ENCODE measurements at places on chromosomes 1 and 21.

- peak; percentile 59 for DNase-seq
Measured at GRCh38 chr1:80217377-80217986, 1211.0 kb upstream of the ADGRL4 start.

- DNase-seq = no peak
Measured at GRCh38 chr1:2299131-2299627, 71.1 kb downstream of the SKI start.

- DNase-seq = no peak
Measured at GRCh38 chr1:228510803-228511413, 23.7 kb downstream of the RNF187 start.

DNA sequence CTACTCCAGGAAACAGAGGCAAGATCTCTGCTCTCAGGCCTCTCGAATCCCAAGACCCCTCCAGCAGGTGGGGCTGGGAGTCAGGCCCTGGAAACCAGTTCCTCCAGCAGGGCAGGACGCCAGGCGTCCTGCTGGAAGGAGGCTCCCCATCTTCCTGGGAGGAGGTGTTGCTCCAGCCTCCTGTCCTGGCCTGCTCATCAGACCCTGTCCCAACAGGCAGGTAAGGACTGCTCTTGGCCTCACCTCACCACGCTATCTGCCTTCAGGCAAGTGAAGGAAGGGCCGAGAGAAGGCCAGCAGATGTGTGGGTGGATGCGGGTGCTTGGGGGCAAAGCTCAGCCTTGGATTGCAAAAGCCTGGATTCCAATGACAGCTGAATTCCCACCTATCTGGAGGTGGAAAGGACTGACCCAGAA lies 82.9 kb downstream of the SSBP3 start:
- no peak for DNase-seq

GRCh38 chr1:23420778-23421177 lies 3.8 kb downstream of the TCEA3 start:
- DNase-seq = no peak

GRCh38 chr1:178953034-178953433 lies 72.7 kb upstream of the FAM20B start:
- no peak for DNase-seq

GRCh38 chr1:6298940-6299465 lies 38.1 kb upstream of the GPR153 start:
- no peak for DNase-seq

DNA sequence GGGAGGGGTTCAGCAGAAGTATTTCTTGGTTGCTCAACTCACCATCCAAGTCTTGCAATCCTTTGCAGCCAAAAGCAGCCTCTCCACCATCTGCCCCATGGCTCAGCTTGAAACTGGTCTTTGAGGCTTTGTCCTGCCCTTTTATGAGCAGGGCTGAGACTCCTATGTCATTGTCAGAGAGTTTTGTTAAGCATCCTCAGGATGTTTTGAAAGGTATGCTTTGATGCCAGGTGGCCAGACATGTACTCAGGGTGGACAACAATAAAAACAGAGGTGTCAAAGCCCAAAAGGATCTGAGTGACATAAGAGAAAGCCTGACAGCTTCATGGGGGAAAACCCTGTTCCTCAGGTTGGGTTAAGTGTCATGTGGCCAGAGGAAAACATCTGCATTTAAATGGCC lies 310.5 kb downstream of the PRDM2 start:
- DNase-seq = no peak

DNA sequence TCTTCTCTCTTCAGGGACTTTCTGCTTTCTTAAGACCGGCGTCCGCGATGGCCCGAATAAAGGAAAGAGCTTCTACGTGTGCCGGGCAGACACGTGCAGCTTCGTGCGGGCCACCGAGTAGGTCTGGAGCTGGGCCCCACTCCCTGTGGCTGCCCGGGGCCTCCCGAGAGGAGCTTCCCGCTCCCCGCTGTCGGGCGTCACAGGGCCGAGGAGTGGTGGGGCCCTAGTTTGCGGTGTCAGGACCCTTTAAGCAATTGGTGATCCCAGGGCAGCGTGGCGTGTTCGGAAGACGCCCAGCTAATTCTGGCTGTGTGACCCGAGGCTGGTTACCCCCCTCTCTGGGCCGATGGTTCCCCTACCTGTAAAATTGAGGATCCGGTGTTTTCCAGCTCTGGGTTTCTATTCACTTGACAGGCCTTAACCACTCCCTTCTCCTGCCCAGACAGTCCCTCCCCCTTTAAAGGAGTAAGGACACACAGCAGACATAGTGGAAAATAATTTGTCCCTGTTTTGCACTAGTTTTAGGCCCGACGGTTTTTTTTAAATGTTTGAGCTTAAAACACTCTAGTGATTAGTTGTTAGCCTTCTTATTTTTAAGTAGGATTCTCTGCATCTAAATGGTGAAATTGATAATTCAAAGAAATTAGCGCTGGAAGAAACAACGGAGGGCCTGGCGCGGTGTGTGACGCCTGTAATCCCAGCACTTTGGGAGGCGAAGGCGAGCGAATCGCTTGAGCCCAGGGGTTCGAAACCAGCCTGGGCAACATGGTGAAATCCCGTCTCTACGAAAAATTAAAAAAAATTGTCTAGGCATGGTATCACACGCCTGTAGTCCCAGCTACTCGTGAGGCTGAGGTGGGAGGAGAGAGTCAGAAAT lies 553 bp downstream of the TTF2 start:
- DNase-seq = peak; percentile 12

- DNase-seq = no peak
Measured at GRCh38 chr1:92805216-92805615, 20.3 kb upstream of the EVI5 start.

GRCh38 chr1:16677552-16678431 lies 11.0 kb upstream of the RNU1-3 start:
- DNase-seq = peak; percentile 58

DNA sequence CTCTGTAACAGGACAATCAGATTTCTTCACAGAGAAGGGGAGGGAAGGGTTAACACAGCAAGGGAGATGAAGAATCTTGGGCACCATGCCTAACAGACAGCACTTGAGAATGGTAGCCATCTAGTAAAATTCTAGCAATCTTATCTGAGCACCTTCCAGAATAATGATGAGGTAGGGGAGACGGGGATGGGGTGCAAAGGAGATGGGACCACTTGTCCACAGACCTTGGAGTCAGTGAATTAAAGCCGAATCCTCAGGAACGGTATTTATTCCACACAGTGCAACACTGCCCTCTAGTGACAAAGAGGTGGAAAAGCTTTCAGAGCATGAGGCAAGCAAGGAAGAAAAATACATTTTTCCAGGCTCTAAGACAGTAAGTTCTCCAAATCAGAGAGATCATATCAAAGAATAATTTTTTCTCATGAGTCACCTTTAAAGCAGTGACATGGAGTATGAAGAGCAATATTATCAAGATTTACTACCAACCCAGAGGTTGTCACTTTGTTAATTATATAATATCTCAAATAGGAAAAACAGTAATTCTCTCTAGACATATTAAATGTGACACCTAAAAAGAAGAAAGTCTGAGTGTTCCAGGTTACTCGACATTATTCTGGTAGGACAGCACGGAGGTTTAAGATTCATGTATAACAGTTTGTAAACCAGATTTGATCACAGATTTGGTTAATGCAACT lies 43.3 kb upstream of the LPAR3 start:
- peak; percentile 43 for DNase-seq

DNA sequence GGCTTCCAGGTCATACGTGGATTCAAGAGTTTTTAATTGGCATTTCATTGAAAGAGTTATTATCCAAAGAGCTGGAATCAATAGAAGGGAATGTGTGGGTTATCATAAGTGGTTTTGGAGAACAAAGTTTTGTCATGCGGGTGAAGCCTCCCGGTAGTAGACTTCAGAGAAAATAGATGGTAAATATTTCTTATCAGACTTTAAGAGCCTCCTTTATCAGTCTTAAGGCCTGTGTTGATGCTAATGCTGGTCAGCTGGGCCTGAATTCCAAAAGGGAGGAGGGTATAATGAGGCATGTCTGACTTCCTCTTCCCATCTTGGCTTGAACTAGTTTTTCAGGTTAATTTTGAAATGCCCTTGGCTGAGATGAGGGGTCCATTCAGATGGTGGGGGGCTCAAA lies 89.7 kb downstream of the ITSN1 start:
- no peak for DNase-seq

- no peak for DNase-seq
Measured at GRCh38 chr21:37647781-37648180, 268.5 kb downstream of the KCNJ6 start.

- DNase-seq = no peak
Measured at GRCh38 chr1:224761245-224761644, 145.1 kb downstream of the CNIH3 start.

DNA sequence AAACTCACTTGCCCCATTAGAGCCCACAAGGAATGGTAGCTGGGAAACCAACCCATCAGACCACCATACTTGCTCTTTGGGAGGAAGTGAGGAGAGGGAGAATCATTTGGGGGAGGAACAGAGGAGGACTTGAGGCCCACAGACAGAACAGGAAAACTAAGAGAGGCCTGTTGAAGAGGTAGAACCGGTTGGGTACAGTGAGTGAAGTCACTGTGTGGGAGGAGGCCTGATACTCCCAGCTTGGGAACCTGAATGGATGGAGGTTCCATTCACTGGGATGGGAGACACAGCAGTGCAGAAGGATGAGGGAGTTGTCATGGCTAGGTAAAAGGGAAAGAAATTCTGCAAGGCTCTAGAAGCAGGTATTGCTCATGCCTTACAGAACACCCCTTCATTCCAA lies 63.4 kb upstream of the PSEN2 start:
- DNase-seq = no peak

GRCh38 chr1:228471154-228471761 lies 15.9 kb upstream of the RNF187 start:
- DNase-seq = no peak

GRCh38 chr21:45886610-45887026 lies 95.0 kb upstream of the COL6A1 start:
- no peak for DNase-seq

DNA sequence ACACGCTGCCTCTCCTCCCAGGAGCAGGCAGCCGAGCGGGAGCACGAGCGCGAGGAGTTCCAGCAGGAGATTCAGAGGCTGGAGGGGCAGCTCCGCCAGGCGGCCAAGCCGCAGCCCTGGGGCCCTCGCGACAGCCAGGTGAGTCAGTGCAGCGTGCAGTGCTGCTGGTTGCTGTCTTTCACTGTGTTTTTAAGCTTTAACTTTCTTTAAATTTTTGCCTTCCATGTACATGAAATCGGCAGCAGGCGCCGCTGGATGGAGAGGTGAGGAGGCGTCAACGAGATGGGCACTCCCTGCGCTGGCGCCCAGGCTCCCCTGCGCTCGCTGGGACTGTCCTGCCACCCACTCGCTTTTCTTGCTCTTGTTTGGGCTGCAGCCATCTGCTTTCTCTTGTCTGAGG lies 60.7 kb upstream of the DIP2A start:
- no peak for DNase-seq

DNA sequence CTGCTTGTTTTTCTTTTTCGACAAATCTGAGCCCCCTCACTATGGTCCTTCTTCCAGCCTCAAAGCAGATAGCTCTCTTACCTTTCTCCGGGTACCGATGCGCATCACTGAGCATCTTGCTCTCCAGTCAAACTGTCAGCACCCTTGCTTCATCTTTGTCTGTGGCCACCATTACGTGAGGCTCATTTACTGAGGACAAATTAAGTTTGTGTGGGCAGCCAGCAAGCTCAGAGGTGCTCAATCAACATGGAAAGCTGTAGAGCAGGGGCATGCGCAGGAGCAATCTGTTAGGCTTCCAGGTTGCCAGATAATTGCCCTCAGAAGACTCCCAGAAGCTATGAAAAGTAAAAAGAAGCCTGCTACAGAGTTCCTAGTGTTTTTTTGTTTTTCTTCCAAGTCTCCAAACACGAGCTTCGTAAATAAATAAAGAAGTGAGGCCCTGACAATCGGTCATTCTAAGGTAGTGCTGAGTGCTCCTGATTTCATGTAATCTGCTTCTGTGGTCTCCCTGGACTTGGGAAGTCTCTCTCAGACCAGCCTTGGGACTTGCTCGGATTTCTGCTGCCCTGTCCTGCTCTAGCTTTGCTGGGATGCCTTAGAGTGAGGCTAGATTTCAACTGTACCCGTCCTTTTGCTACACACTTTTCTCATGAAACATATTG lies 1.8 kb downstream of the C1orf53 start:
- no peak for DNase-seq

DNA sequence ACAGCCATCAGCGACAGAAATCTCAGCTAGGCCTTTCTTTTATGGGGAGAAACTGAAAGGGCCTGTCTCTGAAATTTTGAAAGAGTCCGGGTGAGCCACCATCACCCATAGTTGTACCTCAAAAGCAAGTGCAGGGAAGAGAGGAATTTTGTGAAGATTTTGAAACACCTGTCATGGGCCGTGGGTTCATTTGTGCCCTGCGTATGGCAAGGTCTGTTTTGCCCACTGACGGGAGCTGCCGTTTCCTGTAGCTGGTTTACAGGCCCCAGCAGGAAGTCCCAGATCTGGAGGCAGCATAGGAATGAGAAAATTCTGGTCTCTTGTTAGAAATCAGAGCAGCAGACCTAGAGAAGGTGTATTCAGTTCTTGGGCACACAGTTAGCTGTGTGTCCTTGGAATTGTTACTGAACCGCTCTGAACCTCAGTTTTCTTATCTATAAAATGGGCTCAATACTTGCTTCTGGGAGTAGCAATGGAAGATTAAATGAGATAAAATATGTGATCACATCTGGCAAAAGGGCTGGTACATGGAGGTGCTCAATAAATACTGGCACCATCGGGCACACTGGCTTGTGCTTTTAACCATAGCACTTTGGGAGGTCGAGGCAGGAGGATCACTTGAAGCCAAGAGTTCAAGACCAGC lies 52.5 kb downstream of the MAN1C1 start:
- DNase-seq = no peak

GRCh38 chr1:41558761-41559171 lies 74.3 kb upstream of the EDN2 start:
- DNase-seq = no peak

DNA sequence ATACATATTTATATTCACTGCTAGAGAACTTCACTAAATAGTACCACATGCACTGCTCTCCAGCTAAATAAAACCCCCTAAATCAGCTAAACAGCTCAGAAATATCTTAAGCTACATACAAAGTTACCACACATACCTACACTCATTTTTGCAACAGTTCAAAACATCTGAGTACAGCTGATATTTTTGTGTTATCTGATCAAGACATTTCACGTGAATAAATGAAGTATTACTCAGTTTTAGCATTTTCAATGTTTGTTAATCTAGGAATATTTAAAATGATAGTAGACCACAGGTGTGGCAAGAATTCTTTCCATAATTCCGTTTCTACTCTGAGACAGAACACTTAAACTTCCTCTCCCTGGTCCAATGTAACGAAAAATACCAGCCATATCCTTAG lies 20.8 kb downstream of the EVI5 start:
- no peak for DNase-seq

DNA sequence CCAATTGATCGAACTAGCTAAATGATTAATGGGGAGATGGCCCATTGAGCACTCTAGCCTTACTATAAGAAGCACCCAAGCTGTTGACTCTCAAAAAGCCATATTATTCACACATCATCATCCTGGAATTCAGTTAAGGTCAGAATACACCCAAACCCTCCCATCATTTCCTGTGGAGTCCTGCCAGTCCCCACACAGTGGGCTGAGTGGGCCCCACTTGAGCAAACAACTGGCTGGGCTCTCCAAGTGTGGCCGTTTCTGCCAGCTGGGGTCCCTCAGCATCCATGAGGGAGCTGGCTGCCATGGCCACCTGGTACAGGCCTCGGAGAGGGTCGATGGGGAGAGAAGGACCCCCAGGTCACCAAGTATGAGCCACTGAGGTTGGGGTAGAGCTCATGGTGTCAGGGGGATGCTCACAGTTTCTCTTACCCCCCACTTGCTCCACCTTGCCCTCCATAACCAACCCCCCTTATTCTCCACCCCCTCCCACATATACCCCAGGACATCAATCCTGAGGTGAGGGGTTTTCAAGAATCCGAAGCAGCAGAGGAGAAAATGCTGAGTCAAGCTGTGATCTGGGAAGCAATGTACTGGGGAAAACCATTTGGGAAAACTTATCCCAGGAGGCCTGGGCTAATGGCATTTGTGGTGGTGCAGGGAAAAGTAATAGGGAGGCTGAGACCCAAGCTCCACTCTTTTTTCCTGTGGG lies 60.3 kb downstream of the UBE2T start:
- DNase-seq = no peak

Measured in SW 1271 (cell line).